Keratinocyte (primary cell): ENCODE measurements at places on chromosomes 6 and 20.

DNA sequence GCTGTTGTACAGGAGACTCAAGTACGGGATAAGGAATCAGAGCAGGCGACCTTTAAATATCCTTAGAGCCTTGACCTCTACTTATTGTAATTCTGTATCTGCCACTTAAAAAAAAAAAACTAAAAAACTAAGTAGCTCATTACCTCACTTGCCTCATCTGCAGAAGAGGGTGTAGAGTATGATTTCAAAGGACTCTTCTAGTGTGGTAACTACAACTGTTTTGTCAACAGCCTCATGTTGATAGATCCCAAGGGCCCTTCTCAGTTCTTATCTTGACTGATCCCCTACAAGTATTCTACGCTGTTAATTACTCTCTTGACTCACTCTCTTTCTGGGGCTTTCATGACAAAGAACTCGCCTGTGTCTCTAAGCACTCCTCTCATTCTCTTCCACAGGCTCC, 16.7 kb upstream of the PDYN start:
- DNase-seq: no peak

- DNase-seq: no peak
Measured at GRCh38 chr6:136319732-136320131, 30.1 kb upstream of the BCLAF1 start.

DNA sequence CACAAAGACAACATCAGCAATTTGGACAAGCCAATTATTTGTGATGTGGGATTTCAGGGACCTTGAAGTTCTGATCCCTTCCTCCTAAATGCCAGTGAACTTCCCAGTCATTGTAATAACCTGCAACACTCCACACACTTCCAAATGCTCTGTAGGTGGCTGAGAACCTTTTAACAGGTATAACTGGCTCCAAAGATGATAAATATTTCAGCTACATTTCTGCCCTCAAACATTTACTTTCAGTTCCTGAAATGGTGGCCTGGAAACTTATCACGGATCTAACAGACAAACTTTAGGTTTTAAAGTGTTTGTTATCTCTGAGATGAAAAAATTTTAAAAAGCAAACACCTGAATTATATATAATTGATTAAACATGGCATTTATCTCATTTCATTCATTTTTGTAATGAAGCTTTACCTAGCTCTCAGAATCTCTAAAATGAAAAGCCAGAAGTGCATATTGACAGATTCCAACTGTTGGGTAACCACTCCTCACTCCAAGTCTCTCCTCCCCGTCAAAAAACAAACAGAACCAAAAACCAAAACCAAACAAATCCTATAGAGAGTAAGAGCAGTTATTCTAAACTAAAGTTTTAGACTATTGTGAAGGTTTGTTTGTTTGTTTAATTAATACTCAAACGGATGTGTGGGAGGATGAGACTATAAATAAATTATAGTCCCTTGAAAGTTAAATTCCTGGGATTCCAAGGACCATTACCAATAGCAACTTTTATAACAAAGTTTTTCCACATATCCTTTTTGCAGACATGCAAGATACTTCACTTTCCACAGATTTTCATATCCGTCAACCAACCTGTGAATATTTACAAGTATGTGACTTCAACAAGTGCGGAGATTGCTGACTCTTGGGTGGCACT, 12.4 kb upstream of the KIAA0408 start:
- no peak for DNase-seq

DNA sequence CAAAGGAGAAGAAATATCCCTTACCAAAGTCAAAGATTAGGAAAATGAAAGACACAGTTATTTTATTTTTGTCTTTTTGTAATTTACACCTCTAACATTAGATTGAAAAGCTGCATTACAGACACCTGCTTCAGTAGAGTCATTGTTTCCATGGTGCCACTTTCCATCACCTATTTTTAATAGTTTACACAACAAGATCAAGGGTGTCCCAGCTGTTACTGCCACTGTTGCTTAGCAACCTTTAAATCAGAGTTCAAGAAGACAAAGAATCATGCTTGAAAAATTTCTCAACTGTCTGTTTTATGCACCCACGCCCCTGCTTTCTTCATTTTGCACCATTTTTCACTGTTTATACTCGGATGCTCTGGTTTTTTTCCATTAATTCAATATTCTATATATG, 668.2 kb upstream of the GJE1 start:
- DNase-seq: no peak

GRCh38 chr6:150547502-150548222, 52.0 kb upstream of the PLEKHG1 start:
- no peak for DNase-seq

- DNase-seq: no peak
Measured at GRCh38 chr6:126446248-126446647, 106.3 kb downstream of the CENPW start.

DNA sequence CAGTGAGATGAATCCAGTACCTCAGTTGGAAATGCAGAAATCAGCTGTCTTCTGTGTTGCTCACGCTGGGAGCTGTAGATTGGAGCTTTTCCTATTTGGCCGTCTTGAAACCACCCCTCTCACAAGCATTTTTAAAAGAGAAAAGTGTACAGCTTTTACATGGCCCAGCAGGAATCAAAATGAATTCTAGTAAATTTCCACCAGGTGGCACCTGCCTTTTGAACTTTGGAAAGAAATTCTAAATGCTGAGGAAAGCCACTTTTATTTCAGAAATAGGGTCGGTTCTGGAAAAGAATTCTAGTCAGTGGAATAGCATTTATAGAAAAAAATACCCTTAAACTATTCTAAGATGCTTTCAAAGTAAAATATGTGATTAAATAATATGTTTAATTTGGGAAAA, 647.8 kb downstream of the CD109 start:
- DNase-seq: no peak

DNA sequence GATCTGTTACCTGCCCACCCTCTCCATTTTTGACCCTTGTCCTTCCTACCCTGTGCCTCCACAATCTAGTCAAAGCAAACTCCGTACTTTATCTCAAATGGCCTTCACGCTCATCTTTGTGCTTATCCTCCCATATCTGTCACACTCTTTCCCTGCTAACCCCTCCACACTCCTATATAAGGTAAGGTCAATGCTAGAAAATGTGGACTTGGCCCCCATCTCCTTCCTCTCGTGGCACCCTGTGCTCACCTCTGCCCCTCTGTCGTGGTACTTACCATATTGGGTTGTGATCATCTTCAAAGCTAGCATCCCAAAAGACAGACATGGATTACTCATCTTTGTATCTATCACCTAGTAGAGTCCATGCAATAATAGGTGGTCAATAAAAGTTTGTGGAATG, 127.6 kb upstream of the FOXQ1 start:
- no peak for DNase-seq

- DNase-seq: no peak
Measured at GRCh38 chr20:43584448-43585136, 6.1 kb upstream of the IFT52 start.

DNA sequence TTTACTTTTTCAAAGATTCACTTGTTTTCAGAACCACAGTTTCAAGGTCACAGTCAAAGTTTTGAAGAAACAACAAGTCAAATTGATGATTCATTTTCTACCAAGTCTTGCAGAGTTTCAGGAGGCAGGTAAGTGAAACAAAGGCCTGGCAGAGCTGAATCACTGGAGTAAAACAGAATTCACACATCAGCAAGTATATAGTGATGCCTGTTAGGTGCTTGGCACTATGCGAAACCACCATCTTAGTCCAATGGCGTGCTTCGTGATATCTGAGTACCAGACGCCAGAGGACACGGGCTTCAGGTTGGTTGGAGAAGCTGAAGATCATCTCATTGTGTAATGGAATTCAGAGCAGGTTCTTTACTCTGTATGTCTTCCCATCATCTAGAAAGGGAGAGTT, 75.9 kb downstream of the RTN4IP1 start:
- DNase-seq: no peak

GRCh38 chr6:16765235-16765634, 4.0 kb upstream of the ATXN1 start:
- no peak for DNase-seq

- no peak for DNase-seq
Measured at GRCh38 chr6:30490026-30490876, 942 bp downstream of the HLA-E start.

GRCh38 chr20:62570897-62571668, 71.2 kb upstream of the SLCO4A1 start:
- no peak for DNase-seq

- no peak for DNase-seq
Measured at GRCh38 chr20:24469116-24469893, at the start of gene SYNDIG1. Gene SYNDIG1 (plus strand): TSS chr20:24469629. CDS start chr20:24543098, 73,469 bp downstream.

GRCh38 chr6:53517021-53517420, 27.9 kb downstream of the GCLC start:
- no peak for DNase-seq

DNA sequence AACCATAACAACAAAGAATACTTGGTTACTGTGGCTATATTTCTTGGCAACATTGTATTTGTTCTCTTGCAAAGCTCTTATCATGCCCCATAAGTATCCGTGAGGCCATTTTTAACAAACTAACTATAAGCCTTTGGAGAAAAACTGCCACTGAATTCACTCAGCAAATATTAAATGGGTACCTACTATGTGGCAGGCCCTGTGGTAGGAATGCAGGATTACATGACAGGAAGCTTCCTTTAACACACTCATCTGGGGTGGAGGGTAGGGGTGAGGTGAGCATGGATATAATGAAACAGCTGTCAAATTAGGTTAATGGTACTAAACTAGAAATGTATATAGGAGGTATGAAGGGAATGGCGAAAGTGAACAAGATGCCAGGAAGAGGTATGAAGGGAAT, 504.8 kb downstream of the MEI4 start:
- no peak for DNase-seq

DNA sequence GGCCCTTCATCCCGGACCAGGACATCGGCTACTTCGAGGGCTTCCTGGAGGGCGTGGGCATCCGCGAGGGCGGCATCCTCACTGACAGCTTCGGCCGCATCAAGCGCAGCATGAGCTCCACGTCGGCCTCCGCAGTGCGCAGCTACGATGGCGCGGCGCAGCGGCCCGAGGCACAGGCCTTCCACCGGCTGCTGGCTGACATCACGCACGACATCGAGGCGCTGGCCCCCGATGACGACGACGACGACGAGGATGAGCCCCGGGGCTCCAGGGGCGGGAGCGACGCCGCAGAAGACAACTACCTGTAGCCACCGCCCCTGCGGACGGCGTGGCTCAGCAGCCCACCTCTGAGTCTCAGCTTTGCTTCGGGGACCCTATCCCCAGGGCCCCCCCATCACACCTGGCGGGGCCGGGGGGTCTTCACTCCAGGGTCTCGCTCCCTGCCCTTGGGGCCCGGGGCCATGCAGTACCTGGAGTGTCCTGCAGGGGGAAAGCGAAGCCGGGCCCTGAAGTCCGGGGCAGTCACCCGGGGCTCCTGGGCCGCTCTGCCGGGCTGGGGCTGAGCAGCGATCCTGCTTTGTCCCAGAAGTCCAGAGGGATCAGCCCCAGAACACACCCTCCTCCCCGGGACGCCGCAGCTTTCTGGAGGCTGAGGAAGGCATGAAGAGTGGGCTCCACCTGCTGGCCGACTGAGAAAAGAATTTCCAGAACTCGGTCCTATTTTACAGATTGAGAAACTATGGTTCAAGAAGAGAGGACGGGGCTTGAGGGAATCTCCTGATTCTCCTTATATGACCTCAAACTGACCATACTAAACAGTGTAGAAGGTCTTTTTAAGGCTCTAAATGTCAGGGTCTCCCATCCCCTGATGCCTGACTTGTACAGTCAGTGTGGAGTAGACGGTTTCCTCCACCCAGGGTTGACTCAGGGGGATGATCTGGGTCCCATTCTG, 20.8 kb upstream of the HCK start:
- DNase-seq: no peak

- DNase-seq: no peak
Measured at GRCh38 chr20:44019638-44020335, 105.1 kb downstream of the TOX2 start.

DNA sequence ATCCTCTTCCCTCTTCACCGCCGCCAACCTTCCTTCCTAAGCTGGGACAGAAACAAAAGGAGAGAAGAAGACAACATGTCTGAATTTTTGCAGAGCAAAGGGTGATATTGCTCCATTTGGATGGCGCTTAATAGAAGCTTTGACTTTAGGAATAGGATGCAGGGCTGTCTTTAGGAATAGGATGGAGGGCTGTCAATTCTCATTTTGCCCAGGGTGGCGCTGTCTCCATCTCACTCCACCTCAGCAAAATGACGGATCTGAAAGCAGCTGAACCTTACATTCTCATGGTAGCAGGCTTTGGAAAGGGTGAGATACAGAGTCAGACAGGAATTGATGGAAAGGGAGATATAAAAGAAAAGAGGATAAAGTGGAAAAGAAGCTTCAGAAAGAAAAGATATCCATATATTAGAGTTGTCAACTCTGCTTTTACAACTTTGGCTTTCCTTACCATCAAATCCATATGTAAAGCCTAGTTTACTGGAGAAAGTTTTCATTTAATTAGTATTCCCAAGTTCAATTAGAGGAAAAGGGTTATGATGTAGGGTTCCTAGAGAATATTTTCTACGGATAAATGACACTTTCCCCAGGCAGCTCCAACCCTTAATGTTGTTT, 2.4 kb downstream of the MTCL3 start:
- no peak for DNase-seq

DNA sequence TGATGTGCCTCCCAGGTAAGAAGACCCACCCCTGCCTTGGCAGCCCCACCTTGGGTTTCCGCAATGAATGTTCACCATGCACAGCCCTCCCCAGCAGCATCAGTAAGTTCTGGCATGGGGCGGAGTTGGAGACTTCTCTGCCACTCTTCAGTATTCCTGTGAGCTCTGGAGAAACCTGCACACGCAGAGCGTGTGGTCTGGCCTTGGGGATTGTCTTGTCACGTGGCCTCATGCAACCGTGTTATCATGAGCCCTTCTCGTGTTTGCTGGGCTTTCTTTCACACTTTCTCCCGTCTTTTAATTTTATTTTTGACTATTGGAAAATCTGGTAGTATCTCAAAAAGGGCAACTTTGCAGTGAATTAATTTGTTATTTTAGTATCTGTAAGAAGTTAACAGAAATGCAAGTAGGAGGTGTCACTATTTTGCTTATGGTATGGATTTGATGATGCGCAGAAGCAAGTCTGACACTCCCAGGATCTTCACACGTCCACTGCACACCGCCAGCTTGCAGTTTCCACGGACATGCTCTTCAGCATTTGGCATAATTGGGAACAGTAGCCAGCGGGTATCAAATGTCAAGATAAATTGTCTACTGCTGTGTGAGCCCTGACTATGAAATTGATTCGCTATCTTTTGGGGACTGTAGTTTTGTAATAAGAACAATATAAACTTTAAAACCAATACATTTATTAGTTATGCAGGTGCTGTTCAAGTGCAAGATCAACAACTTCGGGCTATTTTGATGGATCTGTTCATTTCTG, 463.5 kb downstream of the QKI start:
- no peak for DNase-seq

GRCh38 chr6:76451926-76452709, 379.7 kb upstream of the IMPG1 start:
- DNase-seq: no peak

- no peak for DNase-seq
Measured at GRCh38 chr6:152680151-152680550, 17.5 kb upstream of the MYCT1 start.

- DNase-seq: no peak
Measured at GRCh38 chr20:41960166-41960565, 342.0 kb upstream of the CHD6 start.

DNA sequence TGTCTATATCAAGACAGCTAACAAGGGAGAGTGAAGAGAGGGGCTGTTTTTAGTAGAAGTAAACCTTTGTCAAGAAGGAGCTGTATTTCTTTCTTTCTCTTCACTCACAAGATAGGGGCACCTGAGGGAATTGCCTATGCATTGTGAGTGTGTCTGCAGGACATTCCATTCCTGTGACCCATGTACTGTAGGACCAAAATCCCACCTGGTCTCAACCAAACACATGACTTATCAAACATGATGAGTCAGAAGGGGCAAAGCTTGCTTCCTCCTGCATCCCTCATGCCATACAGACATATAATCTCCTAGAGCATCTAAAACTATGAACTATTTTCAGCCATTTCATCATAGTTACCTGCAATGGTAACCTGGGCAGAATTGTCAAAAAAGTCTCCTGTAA, 21.8 kb downstream of the PKHD1 start:
- DNase-seq: peak; percentile 86
